ENCODE measurements at places on chromosomes 12 and 14.

DNA sequence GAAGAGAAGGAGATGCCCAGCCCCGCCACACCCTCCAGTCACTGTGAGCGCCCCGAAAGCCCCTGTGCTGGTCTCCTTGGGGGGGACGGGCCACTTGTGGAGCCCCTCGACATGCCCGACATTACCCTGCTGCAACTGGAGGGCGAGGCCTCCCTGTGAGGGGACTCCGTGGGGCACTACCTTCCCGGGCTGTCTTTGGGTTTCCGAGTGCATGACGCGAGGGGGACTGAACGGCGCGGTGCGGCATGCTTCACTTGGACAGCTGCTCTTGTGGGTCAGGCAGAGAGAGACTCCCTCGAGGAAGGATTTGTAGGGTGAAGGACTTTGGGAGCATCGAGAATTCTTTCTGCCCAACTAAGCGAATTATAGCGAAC is 1.1 kb downstream of the CCDC184 start:
- DNase-seq = no peak

DNA sequence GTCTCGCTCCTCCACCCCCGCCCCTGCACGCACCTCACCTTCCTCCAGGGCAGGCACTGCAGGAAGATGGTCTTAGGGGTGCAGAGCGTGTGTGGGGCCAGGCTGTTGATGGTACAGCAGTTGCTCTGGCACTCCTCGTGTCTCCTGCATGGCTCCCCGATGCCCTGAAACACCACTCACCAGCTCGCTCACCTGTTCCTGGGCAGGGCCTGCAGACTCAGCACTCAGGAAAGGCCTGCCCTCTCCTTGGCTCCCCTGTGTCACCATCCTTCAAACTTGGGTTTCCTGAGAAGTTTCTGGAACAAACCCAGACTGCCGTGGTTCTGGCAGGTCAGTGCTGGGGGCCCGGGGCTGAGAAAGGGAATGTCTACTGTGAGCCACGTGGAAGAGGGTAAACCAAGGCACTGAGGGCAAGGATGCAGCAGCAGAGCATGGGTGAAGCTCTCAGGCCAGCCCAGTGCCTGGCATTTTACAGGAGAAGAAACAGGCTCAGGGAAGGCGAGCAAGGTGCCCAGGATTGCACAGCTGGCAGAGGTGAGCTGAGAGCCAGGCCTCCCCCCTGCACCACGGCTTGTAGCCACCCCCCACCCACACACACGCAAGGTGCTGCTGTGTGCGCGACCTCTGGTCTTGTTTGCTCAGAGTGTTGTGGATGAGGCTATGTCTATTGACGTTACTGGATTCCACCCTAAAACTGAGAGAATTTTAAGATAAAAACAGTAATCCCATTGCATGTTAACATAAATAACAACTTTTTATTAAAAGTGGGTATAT is 5.5 kb downstream of the LRCOL1 start:
- no peak for DNase-seq

DNA sequence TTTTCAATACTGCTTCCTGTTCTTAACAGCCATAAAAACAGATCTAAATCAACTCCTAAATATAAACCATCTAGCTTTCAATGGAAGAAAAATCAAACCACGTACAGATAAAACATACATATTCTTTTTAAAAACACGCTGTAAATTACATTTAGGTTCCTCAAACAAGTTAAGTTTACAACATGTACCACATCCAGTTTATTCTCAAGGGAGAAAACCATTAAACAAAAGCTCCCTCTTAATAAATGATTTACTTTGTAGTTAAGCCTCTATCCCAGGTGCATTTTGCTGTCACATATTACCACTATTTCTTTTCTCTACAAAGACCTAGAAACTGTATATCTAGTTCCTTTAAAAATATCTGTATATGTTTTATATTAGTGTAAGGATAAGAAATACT is 3.1 kb downstream of the NUMB start:
- no peak for DNase-seq

- no peak for DNase-seq
Observed at GRCh38 chr14:34667007-34667406, 37.1 kb upstream of the SNX6 start.

DNA sequence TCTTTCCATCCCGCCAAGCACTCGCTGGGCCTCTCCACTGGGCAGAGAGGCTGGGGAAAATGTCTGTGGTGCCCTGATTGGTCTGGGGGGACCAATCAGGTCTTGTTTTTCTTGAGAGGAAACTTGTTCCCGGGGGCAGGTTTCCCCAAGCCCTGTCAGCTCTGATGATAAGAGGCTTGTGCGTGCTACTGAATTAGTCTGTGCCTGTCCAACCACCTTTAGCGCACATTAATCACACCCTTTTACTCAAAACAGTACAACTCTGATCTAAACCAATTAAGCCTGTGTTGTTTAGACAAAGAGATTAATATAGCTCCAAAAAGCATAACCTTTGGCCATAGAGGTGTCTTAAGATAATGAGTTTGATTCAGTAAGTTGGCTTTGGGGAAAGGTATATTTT is 580.4 kb downstream of the VRK1 start:
- no peak for DNase-seq

DNA sequence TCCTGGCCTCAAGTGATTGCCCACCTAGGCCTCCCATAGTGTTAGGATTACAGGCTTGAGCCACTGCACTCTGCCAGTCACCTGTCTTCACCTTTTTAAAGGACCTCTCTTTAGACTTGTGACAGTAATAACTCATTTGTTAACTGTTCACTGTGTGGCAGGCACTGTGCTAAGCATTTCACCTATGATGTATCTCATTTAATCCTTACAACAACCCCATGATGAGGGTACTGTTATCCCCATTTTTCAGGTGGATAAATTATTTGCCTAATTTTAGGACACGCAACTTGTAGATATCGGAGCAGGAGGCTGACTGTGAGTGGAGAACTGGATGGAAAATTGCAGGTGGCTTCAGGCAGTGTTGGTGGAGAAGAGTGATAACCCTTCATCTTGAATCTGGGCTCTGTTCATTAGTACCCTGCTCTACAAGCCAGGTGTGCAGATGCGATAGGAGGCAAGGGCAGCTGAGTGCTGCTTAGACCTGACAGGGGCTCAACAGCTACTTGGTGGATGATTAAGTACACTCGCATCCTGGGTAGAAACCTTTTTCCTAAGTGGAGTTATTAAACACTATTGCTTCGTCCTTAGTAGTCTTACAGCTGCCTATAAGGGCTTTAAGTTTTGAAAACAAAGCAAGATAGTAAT is 2.7 kb downstream of the TCTN1 start:
- DNase-seq = no peak

DNA sequence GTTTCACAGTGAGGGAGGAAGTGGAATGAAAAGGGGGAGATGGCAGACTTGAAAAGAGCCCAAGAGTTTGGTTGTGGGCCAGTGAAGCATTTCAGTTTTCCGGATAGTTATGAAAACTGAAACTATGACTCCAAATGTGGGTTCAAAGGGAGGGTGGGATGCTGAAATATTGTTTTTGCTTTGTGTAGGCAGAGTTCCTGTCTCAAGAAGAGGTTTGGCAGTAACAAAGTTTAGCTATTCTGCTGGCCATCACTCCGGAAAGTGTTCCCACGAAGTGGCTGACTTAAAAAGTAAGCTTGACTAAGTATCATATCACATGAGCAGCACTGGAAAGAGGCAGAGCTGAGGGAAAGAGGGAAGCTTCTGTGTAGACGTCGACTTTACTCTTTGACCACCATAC is 85.2 kb downstream of the CAND1 start:
- DNase-seq = no peak

DNA sequence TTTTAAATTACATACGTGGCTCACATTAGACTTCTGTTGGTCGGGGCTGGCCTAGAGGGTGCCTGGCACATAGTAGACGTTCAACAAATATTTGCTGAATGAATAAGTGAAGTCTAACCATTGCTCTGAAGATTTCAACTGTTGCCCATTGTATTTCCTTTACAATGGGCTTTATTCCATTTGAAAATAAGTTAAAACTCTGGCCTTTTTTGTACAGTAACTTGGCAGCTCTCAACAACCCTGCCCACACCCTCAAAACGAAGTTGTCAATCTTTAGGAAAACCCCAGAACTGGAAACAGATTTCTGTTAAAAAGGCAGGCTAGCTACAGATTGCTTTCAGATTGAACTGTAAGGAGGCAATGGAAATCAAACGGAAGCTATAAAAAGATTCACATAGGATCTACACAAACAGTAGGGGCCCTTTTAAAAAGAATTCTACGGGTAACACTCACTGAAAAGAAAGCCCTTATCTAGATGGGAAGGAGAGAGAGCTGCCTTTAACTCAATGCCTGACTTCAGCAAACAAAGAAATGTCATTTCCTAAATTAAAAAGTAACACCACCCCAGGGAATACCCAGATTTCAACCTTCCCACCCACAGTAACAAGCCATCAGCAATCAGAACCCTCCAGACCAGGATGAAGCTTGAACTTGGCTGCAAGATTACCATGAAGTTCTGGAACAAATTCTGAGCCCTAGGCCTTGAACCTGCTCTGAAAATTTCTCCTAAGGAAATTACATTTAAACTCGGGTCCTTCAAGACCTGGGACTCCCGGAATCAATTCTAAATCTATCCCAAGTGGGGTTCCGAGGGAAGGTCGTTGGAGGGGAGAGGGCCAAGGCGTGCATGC is 1.4 kb downstream of the WSB2 start:
- no peak for DNase-seq

DNA sequence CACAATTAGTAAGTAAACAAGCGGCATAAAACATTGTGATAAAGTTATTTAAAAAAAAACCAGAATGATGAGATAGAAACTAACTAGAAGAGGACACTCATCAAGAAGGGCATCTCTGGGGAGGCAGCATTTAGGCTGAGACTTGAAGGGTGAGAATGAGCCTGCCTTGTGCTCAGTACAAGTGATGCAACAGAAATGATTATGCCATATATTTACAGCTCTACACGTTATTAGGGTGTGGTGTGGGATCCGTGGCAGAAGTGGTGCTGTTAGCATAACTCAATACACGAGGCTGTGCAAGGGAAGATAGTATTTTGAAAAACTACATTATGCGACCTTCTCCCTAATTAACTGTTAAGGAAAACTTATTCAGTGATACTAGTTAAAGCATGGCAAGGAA is 178.5 kb upstream of the ATF7IP start:
- no peak for DNase-seq

DNA sequence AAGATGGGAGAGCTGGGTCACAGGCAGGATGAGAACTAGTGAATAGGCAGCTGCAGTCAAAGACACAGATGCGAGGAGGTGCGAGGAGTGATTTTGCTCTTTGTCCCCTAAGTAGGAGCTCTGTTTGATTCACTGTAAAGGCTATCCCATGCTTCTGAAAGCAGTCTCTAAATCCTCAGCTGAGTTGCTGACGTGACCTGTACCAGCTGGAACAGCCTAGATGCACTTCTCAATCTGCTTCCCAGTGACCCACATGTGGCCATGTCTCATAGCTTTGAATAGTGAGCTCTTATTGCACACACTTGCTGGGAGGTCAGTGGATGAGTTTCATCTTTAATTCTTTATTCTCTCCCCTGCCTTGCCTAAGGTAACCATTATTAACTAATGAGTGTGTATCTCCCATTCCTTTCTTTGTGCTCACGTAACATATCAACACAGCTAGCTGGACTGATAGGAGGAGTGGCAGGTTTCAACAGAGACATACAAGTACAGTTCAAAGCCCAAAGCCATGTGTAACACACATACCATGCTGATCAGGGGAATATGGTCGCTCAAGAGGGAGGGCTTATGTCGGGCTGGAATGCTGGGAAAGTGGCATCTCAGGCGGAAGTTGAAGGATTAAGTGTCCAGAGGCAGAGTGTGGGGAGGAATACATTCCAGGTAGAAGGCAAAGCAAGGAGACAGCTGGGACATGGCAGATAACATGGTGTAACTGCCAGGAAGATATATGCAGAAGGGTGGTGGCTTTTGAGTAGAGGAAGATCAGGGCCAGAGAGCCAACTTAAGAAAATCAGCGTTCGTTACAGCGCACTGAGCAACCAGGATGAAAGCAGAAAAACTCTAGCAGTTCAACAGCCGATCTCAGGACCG is 15.4 kb upstream of the YY1 start:
- DNase-seq = no peak

GRCh38 chr12:103442182-103442555 is 53.6 kb downstream of the C12orf42 start:
- DNase-seq = no peak

DNA sequence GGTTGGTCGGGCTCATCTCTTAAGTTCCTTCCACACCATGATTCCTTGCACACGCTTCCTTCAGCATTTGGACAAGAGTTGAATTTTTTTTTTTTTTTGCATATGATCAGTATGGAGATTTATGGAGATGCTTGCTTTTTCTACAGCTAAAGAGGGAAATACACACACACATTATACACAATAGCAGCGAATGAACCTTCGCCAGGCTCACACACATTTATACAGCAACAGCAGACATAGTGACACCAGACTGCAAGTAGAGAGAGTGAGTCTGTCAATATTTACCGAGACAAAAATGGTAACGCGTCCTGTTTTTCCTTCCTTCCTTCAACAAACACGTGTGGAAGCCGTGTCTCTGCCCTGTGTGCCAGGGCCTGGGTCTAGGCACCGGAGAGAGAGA is 897.9 kb downstream of the BCL11B start:
- DNase-seq = no peak

GRCh38 chr12:47729233-47729632 is 3.9 kb upstream of the ENDOU start:
- DNase-seq = no peak

DNA sequence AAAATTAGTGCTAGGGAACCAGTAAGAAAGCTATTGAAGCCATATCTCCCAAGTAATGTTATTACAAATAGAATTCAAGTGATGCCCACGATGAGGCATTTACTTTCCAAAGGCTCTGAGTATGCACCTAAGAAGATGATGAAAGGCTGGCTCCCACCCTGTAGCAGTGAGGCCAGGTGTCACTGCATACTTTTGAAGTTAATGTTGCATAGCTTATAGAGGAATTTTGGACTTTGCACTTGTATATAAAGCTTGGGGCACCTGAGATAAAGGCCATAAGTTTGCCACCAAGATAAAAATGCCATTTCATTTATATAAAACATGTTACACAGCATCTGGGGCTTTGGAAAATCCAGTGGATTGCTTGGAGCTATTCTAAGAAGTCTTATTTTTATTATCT is 96.2 kb downstream of the PTPRB start:
- no peak for DNase-seq

- no peak for DNase-seq
Observed at GRCh38 chr14:99758872-99759545, 34.2 kb upstream of the EML1 start.

GRCh38 chr12:129614221-129614885 is 289.5 kb downstream of the TMEM132D start:
- DNase-seq = no peak

GRCh38 chr12:7411343-7411742 is 32.6 kb downstream of the CD163L1 start:
- DNase-seq = no peak

GRCh38 chr12:122533856-122534255 is 6.8 kb downstream of the KNTC1 start:
- DNase-seq = no peak

Data from stimulated activated effector memory CD8-positive, alpha-beta T cell treated with anti-CD3 and anti-CD28 coated beads, Interleukin-12 subunit alpha, Interleukin-12 subunit beta, amount 100 ng/mL, for 72 hours (primary cell).